ENCODE measurements at places on chromosomes 16 and 17.

DNA sequence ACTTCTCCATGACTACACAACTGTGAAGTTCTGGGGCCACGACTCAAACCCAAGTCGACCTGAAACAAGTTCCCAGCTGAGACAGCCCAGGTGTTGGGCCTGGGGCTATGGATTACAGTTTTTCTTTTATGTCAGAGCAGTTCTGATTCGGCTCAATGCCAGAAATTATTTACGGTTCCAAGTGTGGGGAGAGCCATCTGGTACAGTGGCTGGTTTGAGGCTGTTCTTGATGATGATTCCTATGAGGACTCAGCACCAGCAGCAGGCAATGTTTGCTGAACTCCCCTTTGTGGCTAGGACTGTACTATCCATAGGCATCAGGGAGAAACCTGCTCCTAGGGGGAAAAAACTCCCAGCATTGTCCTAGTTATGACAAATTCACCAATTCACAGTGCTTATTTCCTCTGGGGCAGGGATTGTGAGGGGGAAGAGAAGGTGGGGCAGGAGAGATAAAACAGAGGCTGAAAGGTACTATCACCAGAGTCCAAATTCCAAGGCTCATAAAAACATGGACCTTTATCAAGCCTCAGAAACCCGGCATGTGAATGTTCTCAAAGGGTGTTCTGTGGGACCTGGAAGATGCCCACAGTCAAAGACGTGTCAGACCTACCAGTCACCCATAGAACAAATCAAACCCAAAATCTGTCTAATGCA is 18.2 kb upstream of the CMTM4 start:
- DNase-seq: no peak

GRCh38 chr16:88810912-88811768 is 588 bp downstream of the APRT start:
- peak; percentile 64 for DNase-seq

DNA sequence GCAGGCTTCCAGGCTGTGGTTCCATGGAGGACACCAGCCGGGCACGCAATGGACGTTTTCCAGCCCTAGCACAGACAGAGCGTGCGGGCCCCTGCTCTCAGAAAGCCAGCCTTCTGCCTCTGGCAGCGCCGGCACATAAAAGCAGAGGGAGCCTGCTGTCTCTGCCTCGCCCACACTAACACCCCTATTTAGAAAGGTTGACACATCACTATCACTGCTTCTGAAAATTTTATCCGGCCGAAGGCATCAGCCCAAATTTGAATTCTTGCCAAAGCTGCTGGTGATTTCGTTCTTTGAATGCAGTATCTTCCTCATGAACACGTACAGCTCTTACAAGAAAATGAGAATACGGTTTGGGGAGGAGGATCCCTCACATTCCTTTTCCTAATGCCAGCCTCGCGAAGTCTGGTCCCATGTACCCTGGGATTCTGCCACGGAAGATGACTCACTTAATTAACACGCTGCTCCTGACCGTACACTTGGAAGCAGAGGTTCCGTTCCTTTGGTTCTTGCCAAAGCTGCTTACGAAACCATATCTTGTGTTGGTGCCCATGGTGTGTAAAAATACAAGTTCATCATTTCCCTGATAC is 1.3 kb upstream of the RAB11FIP3 start:
- no peak for DNase-seq

GRCh38 chr16:24135624-24136565 is 120.2 kb upstream of the CACNG3 start:
- no peak for DNase-seq

GRCh38 chr17:61380836-61381525 is 18.7 kb upstream of the TBX2 start:
- DNase-seq: no peak

DNA sequence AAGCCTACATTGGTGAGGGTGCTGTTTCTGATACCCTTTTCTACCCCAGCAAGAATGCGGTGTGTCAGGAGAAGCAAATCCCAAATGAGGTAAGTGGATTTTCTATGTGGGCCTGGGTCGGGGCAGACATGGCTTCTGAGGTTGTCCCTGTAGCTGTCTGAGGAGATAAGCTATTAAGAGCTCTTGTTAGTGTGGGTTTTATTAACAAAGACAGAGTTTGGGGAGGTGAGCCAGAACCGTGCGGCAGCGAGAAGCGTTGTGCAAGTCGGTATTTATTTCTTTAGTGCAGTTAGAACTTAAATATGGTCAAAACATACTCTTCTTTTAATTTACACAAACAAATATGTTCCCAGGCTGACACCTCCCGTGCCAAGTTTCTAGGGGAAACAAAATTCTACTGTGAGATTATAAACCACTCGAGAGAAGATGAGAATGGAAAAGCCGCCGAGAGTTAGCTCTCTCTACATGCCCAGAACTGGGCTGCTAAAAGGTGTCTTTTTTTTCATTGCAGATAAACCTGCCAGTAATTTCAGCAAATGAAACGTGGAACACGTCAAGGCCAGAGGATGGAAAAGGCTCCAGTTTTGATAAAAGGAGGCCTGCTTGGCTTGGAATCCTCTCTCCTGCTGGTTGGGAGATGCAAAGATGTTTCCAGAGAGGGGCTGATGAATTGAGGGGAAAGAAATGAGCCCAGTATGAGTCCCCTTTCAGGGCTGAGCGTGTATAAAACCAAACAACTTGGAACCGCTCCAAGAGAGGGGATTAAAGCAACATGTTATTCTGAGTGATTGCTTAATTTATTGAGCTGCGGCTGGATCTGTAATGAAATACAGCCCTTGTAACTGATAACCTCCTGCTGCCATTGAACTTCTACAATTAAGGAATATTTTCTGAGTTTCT is 254.6 kb downstream of the MRTFB start:
- DNase-seq: no peak

GRCh38 chr16:9790199-9790598 is 392.0 kb downstream of the GRIN2A start:
- DNase-seq: no peak

DNA sequence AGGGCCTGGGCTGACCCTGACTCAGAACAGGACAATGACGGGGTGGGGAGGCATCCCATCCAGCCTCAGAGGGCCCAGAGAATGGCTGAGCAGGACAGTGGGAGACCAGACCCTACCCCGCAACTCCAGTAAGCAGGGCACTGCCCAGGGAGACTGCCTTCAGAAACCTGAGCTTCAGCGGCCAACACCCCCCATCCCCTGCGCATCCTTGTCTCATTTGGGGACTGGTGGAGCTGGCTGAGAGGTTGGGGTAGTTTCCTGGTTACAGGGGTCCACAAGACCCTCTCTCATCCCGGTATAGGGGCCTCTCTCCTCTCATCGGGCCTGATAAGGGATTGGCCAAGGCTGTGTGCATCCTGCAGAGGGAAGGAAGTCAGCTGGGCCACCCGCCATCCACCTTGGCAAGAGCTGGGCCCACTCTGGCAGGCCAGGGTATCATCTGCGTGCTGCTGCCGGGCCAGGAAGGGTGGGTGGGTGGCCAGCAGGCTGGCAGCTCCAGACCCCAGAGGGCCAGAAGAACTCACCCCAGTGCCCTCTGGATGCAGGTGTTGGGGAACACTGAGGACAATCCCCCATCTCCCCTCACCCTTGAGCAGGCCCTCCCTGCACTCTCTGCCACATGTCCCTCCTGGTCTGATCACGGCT is 229.1 kb downstream of the KATNIP start:
- no peak for DNase-seq

DNA sequence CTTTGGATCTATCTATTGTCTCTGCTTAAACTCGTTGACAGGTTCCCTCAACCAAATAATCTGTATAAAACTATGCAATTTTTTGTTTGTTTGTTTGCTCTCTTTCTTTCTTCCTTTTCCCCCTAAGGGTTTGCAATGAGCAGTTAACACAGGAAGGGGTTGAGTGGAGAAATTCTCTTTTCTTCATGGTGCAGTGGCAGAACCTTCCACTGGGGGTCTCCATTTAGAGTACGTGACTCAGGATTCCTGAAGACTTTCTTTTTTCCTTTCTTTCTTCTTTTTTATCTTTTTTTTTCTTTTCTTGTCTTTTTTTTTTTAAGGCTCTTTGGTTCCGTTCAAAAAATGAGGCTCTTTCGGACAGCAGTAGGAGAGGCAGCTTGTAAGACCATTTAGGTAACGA is 19.5 kb upstream of the RBFOX1 start:
- no peak for DNase-seq

DNA sequence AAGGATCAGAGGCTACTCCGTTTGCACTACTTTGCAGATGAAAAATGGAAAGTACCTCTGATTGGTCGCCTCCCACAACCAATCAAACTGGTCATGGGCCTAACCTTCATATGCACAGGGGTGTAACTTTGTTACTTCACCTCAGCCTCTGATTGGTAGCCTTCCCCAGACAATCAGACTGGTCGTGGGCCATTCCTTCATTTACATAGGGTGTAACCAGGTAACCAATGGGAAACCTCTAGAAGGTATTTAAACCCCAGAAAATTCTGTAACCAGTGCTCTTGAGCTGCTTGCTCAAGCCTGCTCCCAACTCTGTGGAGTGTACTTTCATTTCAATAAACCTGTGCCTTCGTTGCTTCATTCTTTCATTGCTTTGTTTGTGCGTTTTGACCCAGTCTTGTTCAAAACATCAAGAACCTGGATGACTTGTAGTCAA is 39.2 kb upstream of the USP22 start:
- DNase-seq: no peak

- no peak for DNase-seq
These were observed 74.0 kb downstream of the N4BP1 start for GRCh38 chr16:48535831-48536613.

DNA sequence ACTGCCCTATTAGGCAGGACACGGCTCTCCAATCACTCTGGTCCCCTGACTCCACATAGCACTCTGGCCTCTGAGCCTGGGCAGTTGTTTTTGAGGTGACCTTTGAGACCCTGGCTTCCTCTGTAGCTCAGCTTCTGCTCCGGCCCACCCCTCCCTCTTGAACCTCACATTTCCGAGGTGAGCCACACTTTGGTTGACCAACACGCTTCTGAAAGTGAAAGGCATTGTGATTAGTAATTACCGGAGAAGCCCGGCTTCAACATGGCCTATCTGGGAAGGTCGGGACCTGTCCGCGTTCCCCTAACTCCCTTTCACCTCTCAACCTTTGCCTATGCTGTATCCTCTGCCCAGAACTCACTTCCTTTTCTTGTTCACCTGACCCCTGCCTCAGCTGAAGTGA is 10.3 kb upstream of the ITGAX start:
- no peak for DNase-seq

Data from stimulated activated CD4-positive, alpha-beta T cell treated with anti-CD3 and anti-CD28 coated beads, Interleukin-1b, Interleukin-23, amount 100 ng/mL, for 48 hours (primary cell).